ENCODE measurements at places on chromosomes 16 and 17.
A peak's percentile ranks its signal among the peaks of the same experiment; 100 is the strongest.

DNA sequence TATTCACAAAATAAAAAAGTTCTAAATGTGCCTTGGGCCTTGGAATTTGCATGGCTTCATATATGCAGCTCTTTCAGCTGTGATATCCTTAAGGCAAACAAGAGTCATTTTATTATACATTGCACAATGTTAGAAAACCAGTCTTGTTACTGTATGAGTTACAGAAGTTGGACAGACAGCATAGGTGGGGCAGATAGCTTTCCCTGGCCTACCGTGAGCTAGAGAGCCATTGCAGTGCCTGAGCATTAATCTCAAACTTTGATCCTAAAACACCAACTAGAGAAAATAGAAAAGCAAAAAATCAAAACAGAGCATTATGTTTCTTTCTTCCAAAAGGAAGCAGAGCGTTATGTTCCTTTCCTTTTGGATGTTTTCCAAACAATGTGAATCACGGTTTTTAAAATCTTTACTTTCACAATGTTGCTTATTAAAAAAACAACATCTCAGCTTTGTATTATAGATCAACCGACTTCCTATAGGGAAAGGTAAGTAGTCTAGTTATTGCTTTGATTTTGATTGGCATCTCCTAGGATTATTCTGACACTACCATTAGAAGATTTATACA lies 32.2 kb downstream of the ARHGAP44 start:
- no peak for DNase-seq
- H3K27me3 ChIP-seq: no peaks in the 10 kb centered on the region
- no peak overlapping the region for H3K27ac ChIP-seq
- H3K4me3 ChIP-seq: no peak overlapping the region

DNA sequence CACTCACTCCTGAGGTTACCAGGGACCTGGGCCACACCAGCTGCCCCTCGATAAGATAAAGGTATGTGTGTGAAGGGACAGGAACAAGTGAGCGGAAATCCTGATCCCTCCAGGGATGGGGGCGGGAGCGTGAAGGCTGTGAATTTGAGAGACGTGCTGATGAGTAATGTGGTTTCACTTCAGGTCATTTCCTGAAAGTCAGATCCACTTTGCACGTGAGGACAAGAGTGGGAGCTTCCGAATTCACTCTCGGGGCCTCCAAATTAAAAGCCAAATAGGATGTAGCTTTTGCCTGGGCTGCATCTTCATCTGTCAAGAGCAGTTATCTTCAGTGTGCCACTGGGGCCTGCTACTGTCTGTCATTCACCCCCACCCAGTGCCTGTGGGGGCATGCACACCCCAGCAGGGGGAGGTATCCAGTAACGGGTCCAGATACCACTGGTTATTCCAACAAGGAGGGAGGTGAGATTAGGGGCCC lies 87.4 kb upstream of the LHX1 start:
- no peak overlapping the region for H3K27ac ChIP-seq
- no peaks in the 10 kb centered on the region for H3K27me3 ChIP-seq
- H3K36me3 ChIP-seq: no peaks in the 10 kb centered on the region
- H3K4me1 ChIP-seq: no peaks in the 10 kb centered on the region
- peak; percentile 14 for DNase-seq

DNA sequence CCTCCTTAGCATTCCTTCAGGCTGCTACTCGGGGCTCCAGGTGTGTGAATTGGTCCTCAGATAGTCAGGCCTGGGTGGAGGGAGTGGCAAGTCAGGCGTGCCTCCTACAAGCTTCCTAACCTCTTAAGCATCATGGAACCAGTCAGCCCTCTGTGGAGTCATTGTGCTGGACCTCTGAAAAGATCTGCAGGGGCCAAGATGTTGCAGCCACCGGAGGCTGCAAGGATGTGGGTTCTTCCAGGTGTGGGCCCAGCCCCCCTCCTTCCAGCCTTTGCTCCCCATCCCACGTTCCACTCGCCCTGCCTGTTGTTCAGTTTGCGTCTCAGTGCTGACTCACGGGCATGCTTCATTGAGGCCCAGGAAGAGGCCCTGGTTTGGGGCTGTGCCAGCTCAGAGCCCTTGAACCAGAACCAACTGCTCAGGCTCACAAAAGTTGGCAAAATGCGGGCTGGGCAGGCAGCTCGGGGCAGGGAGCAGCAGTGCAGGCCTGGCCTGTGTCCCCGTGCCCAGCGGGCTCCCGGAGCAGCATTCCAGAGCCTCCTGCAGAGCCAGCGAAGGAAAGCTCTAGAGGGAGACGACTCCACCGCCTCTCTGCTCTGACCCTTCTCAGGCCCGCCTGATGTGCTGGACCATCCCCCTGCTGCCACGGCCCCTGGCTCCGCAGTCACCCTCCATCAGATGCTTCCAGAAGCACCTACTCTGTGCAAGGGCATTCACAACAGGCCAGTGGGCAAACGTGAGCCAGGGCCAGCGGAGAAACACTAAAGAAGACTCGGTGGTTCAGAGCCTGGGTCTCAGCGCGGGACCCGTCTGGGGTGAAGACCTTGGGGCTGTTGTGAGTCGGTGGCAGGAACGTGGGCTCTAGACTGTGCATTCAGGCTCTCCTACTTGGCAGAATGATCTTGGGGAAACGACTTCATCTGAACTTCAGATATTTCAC lies 7.5 kb downstream of the LDHD start:
- peak; percentile 96 for DNase-seq
- H3K27me3 ChIP-seq: no peaks in the 10 kb centered on the region
- H3K27ac ChIP-seq: no peak overlapping the region
- H3K4me1 ChIP-seq: peaks cover 3% of the 10 kb centered on the region
- H3K36me3 ChIP-seq: no peaks in the 10 kb centered on the region

- no peaks in the 10 kb centered on the region for H3K4me1 ChIP-seq
- no peaks in the 10 kb centered on the region for H3K27me3 ChIP-seq
- no peak overlapping the region for H3K4me3 ChIP-seq
- no peaks in the 10 kb centered on the region for H3K36me3 ChIP-seq
Observed at GRCh38 chr16:4510747-4511426, 27.7 kb downstream of the CDIP1 start.

DNA sequence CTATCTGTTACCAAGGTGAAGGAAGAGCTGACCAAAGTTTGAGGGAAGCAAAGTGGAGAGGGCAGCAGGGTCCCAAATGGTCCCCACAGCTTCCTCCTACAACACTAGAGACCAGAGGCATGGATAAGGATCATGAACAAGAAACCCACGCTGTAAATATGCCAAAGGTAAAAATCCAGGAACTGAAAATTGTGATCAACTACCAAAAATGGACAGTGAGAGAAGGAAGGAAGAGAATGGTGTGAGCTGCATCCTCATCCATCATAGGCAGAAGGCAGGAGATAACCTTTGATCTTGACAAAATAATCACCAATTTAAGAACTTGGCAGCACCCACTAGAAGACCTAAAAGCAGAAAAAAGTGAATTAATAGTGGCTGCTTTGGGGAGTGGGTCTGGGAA lies 66.2 kb downstream of the CYTH1 start:
- H3K4me3 ChIP-seq: no peak overlapping the region
- no peak overlapping the region for H3K27ac ChIP-seq
- no peak for DNase-seq
- no peaks in the 10 kb centered on the region for H3K4me1 ChIP-seq
- no peaks in the 10 kb centered on the region for H3K36me3 ChIP-seq

DNA sequence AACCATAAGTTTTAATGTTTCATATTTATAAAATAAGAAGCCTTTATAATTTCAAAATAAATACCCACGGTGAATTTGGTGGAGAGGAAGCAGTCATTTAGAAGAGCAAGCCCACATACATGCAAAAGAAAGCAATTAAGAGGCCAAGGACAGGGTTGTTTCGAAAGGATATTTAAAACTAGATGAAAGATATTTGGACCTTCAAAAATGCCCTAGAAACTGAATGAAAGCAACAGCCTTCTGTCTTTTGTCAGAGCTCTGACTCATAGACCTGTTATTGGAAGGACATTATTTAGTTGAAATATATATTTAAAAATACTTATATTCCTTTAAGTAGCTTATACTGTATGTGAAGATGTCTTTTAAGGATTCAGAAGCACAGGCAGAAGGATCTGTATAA lies 8.6 kb upstream of the METTL9 start:
- no peaks in the 10 kb centered on the region for H3K4me1 ChIP-seq
- no peaks in the 10 kb centered on the region for H3K36me3 ChIP-seq
- no peak overlapping the region for H3K4me3 ChIP-seq
- H3K27me3 ChIP-seq: no peaks in the 10 kb centered on the region
- DNase-seq: no peak

- no peaks in the 10 kb centered on the region for H3K4me1 ChIP-seq
- no peak overlapping the region for H3K27ac ChIP-seq
- no peak overlapping the region for H3K4me3 ChIP-seq
- no peak for DNase-seq
Observed at GRCh38 chr16:49599704-49600103, 226.1 kb downstream of the C16orf78 start.

DNA sequence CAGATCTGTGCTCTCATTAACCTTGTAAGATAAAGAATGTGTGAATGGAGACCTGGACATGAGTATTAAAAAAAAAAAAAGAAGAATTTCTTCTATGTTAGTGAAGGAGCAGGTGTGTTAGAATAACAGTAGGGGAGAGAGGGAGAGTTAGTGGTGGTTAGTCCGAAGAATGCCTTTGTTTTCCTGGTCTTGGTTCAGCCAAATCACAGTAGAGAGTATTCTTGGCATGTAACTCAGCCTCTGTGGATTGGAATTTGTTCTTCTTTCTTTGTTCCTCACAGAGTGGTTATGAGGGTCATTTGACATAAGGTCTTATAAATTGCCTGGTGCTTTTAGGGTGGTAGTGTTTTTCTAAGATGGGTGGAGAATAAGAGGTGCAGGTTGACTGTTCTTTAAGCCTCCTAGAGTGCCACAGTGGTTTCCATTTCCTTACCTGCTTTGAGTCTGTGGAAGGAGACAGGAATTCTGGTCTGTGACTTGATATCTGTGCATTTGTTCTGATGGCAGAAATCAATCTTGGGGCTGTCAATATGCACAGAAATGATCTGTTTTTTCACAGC lies 17.6 kb downstream of the NUP93 start:
- no peak overlapping the region for H3K27ac ChIP-seq
- no peaks in the 10 kb centered on the region for H3K36me3 ChIP-seq
- no peak overlapping the region for H3K4me3 ChIP-seq
- no peaks in the 10 kb centered on the region for H3K27me3 ChIP-seq
- DNase-seq: no peak
- H3K4me1 ChIP-seq: peaks cover 2% of the 10 kb centered on the region

GRCh38 chr16:19785512-19786130 lies 67.5 kb downstream of the IQCK start:
- H3K27me3 ChIP-seq: no peaks in the 10 kb centered on the region
- DNase-seq: no peak
- no peaks in the 10 kb centered on the region for H3K4me1 ChIP-seq
- no peaks in the 10 kb centered on the region for H3K36me3 ChIP-seq
- H3K4me3 ChIP-seq: no peak overlapping the region

- DNase-seq: no peak
- H3K27ac ChIP-seq: no peak overlapping the region
- no peaks in the 10 kb centered on the region for H3K4me1 ChIP-seq
- H3K36me3 ChIP-seq: no peaks in the 10 kb centered on the region
Observed at GRCh38 chr17:55959756-55960155, 193.5 kb upstream of the ANKFN1 start.

GRCh38 chr17:17870247-17870646 lies 33.5 kb upstream of the SREBF1 start:
- no peak for DNase-seq
- no peaks in the 10 kb centered on the region for H3K27me3 ChIP-seq
- peaks cover 2% of the 10 kb centered on the region for H3K36me3 ChIP-seq
- H3K4me1 ChIP-seq: no peaks in the 10 kb centered on the region
- no peak overlapping the region for H3K4me3 ChIP-seq

- no peak overlapping the region for H3K4me3 ChIP-seq
- H3K27ac ChIP-seq: no peak overlapping the region
- DNase-seq: no peak
- H3K27me3 ChIP-seq: no peaks in the 10 kb centered on the region
- H3K36me3 ChIP-seq: no peaks in the 10 kb centered on the region
Observed at GRCh38 chr17:73508057-73508930, 136.0 kb downstream of the SDK2 start.

DNA sequence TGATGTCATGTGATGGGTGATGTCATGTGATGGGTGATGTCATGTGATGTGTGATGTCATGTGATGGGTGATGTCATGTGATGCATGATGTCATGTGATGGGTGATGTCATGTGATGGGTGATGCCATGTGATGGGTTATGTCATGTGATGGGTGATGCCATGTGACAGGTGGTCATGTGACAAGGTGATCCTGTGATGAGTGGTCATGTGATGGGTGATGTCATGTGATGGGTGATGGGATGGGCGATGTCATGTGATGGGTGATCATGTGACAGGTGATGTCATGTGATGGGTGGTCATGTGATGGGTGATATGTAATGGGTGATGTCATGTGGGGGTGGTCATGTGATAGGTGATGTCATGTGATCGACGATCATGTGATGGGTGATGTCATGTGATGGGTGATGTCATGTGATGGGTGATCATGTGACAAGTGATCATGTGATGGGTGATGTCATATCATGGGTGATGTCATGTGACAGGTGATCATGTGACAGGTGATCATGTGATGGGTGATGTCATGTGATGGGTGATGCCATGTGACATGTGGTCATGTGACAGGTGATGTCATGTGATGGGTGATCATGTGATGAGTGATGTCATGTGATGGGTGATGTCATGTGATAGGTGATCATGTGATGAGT lies 17.2 kb downstream of the CD300LB start:
- no peaks in the 10 kb centered on the region for H3K27me3 ChIP-seq
- no peaks in the 10 kb centered on the region for H3K36me3 ChIP-seq
- no peak overlapping the region for H3K27ac ChIP-seq
- no peak for DNase-seq

- peaks cover 2% of the 10 kb centered on the region for H3K36me3 ChIP-seq
- no peaks in the 10 kb centered on the region for H3K4me1 ChIP-seq
- no peak for DNase-seq
- H3K4me3 ChIP-seq: no peak overlapping the region
- no peaks in the 10 kb centered on the region for H3K27me3 ChIP-seq
Observed at GRCh38 chr16:1532081-1532760, 1.2 kb upstream of the TMEM204 start.

GRCh38 chr16:88940862-88941817 lies 35.9 kb downstream of the CBFA2T3 start:
- no peaks in the 10 kb centered on the region for H3K36me3 ChIP-seq
- no peak overlapping the region for H3K4me3 ChIP-seq
- peak; percentile 24 for DNase-seq
- H3K27me3 ChIP-seq: no peaks in the 10 kb centered on the region
- no peak overlapping the region for H3K27ac ChIP-seq

DNA sequence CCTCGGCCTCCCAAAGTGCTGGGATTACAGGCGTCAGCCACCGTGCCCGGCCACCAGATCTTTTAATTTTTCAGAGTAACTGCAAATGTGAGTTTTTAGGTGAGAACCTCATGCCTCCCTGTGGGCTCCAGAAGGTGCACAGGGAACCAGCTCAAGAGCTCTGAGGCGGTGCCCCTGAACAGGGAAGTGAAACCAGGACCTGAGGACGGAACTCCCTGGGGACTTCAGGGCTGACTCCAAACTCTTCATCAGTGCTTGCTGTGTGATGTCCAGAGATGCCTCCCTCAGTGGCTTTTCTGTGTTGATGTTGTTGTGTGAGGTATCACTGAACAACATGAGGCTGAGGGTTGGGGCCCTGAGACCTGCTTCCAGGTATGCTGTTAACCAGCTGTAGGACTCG lies 23.8 kb downstream of the SLC12A3 start:
- no peak for DNase-seq
- H3K4me3 ChIP-seq: no peak overlapping the region
- no peaks in the 10 kb centered on the region for H3K27me3 ChIP-seq
- H3K4me1 ChIP-seq: no peaks in the 10 kb centered on the region
- H3K36me3 ChIP-seq: no peaks in the 10 kb centered on the region

Data from aorta (tissue), 5 donors.